Stimulated activated CD8-positive, alpha-beta memory T cell treated with anti-CD3 and anti-CD28 coated beads, Interleukin-7, amount 100 ng/mL, for 1 hour (primary cell): ENCODE measurements at places on chromosomes 5 and 9.
A peak's percentile ranks its signal among the peaks of the same experiment; 100 is the strongest.

DNA sequence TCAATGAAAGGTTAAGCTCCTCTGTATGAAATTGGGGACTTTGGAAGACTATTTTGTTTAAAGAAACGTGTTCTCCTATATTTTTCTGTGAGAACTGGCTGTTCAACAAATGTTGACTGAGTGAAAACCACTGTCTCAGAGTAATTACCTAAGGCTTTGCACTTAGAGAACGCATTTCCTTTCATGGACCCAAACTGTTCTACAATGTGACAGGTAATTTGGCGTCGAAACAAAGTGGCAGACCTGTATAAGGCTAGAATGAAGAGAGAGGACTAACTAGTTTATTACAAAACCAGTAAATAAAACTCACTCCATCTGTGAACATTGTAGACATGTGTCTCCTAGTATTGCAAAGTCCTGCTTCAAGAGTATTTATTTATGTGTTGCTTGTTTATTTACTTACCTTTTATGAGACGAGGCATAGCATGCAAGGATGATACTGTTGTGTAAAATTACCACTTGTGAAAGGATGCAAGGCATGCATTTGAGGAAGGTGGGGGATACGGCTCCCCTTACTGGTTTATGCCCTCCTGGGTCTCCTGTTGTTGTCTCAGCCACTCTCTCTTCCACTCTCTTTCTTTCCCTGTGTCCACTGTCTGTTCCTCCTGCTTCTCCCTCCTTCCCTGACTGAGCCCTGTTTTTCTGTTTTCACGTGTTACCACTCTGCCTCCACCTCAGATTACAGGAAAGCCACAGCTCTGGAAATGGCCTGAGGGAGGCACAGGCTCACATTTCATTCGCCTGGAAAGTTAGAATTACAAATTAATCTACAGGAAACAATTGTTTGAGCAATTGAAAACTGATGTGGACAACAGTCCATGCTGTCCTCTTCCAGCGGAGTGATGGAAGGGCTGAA lies 444.0 kb upstream of the ZNF608 start:
- DNase-seq = no peak

DNA sequence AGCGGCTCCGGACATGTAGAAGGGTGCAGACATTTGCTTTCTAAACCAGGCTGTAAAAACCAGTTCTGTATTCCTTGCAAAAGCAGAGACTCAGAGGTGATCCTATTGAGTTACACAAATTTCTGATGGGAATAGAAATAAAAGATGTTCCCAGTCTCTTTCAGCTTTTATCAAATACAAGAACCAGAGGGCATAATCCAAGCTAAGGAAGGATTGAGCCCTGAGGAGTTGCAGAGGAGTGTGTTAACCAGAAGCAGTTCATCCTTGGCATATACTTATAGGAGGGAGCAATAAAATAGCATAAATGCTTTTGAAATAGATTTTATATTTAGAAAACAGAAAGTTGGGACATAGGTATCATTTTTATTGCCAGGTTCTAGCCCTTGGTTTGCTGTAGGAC lies 75.3 kb downstream of the KIF4B start:
- DNase-seq = no peak

- no peak for DNase-seq
Observed at GRCh38 chr5:167624053-167624452, 667.4 kb upstream of the WWC1 start.

DNA sequence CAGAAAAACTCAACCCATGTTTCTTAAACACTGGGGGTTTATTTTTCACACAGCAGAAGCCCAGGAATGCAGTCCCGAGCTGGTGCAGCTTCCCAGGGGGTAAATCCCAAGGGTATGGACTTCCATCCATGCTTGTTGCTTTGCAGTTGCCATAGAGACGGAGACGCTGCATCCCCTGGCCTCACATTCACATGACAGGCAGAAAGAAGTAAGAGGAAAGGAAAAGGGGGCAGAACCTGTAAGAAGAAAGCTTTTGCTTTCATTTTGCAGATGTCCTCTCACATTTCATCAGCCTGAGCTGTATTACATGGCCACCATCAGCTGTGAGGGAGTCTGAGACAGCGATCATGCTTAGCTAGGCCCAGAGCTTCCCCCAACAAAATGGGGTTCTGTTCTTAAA lies 321.0 kb downstream of the AGTPBP1 start:
- DNase-seq = no peak

DNA sequence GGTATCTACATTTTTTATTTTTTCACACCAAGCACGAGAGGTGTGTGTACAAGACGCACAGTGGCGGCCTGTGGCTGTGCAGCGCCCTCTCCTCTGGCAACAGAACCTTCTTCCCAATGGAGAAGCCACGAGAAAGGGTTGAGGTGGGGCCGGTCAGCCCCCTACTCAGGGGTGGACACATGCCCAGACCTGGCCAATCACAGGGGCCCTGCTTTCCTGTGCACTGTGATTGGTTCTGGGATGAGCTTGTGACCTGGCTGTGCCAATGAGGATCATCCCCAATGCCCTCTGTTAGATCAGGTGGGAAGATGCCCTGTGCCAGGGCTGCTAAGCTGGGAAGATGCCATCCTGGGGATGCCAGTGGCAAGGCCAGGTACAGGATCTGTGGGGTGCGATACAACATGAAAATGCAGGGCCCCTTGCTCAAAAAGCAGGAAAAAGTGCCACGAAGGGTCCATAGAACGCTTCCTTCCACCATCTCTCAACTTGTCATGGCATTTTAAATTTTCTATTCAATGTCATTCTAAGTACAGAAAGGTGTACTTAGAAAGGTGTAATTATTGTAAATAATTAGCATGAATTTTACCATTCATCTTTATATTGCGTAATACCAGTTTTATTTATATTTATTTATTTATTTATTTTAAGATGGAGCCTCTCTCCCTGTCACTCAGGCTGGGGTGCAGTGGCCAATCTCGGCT lies 15.4 kb downstream of the IER5L start:
- DNase-seq = no peak

GRCh38 chr5:21831145-21831787 lies 1021.9 kb downstream of the CDH12 start:
- DNase-seq = no peak

DNA sequence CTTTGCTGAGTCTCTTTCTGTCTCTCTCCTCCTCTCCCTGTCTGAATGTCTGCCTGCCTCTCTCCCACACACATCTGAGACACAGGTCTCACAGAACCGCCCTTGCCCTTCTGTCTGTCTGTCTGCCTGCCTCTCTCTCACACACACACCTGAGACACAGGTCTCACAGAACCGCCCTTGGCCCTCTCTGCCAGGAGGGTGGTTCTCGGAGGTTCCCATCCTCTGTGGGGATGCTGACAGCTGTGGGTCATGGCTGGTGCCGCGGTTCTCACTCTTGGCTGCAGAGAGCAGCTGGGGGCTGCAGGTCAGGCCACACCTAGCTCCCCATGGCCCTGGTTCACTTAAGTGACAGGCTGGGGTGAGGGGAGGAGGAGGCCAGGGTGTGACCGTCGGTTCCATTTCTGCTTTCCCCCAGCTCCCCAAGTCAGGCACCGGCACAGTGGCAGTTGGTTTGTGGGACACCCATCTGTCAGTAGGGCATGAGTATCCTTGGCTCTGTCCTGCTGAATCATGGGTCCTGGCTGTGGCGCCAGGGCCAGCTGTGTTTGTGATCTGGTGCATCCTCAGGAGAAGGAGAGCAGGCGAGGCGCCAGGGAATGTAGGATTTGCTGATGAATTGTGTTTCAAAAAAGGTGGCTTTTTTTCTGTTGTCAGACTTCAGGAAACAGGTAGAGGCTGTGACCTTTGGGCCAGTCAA lies 42.3 kb upstream of the CLPTM1L start:
- no peak for DNase-seq

GRCh38 chr5:150339165-150339564 lies 18.3 kb upstream of the TCOF1 start:
- no peak for DNase-seq

DNA sequence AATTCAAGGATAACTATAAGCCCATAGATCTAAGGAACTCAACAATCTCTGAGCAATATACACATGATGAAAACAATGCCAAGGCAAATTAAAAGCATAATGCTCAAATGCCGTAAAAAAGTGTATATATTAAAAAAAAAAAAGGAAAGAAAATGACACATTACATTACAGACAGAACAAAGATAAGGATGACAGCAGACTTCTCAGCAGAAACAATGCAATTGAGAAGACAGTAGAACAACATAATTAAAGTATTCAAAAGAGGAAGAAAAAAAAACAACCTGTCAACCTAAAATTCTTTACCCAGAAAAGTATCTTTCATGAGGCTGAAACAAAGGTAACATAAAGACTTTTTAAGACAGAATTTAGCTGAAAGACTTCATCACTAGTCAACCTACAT lies 591.7 kb downstream of the ZNF608 start:
- no peak for DNase-seq

GRCh38 chr5:159631001-159631400 lies 285.3 kb upstream of the ADRA1B start:
- no peak for DNase-seq

GRCh38 chr9:36625006-36625615 lies 52.4 kb downstream of the MELK start:
- DNase-seq = no peak

- no peak for DNase-seq
Observed at GRCh38 chr9:21110708-21111576, 30.7 kb downstream of the IFNW1 start.

DNA sequence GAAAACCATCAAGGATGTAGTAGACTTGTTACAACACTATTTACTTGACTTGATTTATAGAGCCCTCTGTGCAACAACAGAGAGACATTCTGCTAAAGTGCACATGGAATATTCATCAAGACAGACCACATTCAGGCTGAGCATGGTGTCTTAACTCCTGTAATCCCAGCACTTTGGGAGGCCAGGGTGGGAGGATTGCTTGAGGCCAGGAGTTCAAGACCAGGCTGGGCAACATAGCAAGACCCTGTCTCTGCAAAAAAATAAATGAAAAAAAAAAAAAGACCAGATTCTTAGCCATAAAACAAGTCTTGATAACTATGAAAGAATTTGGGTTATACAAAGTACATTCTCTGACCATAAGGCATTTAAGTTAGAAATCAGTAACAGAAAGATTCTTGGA lies 25.3 kb downstream of the DENND4C start:
- DNase-seq = no peak

DNA sequence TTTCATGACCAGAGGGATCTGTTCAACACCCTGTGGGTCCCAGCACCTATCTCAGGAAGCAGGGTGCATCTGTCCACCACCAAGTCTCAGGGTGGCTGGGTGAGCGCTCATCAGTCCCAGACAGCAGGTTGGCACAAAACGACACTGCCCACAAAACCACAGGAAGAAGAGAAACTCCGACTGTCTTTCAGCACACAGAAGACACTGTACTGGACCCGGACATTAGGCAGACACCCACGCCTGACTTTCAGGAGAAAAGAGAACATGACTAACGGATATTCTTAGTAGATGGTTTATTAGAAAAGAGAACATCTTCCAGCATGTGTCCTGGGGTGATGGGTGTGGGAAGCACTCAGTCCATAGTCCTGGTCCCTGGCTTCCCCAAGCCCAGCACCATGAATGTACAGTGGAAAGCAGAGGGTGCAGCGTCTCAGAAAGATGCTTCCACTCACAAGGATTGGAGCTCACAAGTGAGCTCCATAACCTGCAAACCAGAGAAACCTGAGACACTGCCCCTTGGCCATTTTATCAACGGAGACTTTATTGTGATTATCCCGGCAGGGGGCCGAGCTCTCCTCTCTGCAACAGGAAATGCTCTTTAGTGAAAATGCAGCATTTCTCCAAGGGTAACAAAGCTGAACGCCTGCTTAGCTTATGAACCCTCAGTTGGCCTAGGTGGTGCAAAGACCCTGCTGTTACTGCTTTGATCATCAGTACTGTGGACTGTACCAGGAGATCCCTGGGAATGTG lies 35.8 kb upstream of the LCP2 start:
- peak; percentile 40 for DNase-seq

GRCh38 chr5:132002757-132003156 lies 8.7 kb downstream of the ACSL6 start:
- DNase-seq = no peak

- DNase-seq = no peak
Observed at GRCh38 chr9:75175395-75175794, 87.1 kb downstream of the OSTF1 start.

DNA sequence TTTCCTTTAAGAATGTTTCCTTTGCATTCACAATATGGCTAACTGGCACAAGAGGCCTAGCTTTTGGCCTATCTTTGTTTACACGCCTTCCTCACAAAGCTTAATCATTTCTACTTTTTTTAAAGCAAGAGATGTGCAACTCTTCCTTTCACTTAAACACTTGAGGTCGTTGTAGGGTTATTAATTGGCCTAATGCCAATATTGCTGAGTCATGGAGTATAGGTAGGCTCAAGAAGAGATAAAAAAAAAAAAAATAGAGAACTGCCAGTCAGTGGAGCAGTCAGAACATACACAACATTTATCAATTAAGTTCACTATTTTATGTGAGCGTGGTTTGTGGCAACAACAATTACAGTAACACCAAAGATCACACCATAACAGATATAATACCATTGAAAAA lies 5.9 kb downstream of the FKBP15 start:
- no peak for DNase-seq

DNA sequence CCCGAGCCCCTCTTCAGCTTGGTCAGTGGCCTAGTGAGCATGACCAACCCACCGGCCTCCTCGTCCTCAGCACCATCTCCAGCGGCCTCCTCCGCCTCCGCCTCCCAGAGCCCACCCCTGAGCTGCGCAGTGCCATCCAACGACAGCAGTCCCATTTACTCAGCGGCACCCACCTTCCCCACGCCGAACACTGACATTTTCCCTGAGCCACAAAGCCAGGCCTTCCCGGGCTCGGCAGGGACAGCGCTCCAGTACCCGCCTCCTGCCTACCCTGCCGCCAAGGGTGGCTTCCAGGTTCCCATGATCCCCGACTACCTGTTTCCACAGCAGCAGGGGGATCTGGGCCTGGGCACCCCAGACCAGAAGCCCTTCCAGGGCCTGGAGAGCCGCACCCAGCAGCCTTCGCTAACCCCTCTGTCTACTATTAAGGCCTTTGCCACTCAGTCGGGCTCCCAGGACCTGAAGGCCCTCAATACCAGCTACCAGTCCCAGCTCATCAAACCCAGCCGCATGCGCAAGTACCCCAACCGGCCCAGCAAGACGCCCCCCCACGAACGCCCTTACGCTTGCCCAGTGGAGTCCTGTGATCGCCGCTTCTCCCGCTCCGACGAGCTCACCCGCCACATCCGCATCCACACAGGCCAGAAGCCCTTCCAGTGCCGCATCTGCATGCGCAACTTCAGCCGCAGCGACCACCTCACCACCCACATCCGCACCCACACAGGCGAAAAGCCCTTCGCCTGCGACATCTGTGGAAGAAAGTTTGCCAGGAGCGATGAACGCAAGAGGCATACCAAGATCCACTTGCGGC lies 1.8 kb downstream of the EGR1 start:
- DNase-seq = peak; percentile 24
